Suppressor macrophage treated with lipopolysaccharide for 4 hours (primary cell): ENCODE measurements at places on chromosomes 2 and 18.

DNA sequence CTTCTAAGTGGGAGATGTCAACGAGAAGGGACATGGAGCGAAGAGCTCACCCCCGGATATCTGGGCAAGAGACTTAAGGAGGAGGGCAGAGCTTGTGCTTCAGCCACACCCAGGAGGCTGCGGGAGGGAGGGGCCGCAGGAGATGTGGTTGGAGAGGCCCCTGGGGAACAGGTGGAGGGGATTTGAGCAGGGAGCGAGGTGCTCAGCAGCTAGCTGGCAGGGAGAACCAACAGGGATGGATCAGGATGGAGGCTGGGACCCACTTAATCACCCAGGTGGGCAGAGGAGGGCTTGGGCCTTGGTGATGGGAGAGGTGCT is 78.3 kb downstream of the MBP start:
- DNase-seq, result no peak

DNA sequence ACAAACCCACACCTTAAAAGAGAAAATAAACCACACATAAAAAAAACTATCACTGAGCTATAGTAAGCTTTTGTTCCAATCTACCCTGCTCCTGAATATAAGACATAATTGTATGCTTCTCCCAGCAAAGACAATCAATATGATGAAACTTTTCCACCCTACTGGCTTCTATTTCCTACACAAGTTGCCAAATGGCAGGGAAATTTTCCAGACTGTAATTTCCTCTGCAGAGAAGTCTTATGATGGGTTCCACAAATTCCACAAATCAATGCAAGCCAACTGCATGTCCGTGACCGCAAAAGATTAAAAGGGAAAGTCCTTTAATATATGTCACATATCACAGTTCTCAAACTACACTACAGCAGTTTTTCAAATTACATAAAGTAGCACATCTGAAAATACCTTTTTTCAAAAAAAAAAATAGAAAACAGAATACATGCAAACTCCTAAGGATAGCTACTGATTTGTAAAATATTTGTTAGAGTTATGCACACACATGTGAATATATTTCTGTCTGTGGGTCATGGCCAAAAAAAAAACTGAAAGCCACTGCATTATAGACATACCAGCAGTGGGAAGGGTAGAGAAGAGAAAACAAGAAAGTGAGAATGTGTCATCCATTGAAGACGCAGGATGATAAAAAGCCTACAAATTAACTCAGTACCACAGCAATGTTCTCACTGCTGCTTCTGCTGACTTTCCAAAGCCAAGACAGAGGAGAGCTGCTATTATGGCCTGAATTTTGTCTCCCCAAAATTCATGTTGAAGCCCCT is 61.4 kb downstream of the RPL31 start:
- DNase-seq, result no peak

DNA sequence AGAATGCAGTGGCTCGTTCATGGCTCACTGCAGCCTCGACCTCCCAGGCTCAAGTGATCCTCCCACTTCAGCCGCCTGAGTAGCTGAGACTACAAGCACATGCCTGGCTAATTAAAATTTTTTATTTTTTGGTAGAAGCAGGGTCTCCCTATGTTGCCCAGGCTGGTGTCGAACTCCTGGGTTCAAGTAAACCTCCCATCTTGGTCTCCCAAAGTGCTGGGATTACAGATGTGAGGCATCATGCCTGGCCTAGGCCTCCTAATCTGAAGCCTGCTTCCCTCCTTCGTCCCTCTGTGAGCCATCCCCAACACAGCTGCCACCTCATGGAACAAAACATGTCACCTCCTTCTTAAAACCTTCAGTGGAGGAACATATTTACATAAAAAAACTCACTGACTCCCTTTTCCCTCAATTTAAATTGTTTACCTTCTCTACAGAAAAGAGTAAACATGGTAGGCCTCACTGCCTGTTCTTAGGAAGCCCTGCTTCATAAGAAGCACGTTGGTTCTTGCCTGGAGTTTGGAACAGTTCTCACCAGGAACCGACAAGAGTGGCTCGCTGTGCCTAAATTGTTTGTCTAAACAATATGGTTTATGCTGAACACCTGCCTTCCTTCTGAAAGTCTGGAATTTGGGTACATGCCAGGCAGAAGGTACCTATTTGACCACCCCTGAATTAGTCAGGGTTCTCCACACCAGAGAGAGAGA is 12.1 kb upstream of the RHOB start:
- DNase-seq, result no peak

GRCh38 chr18:69257861-69258458 is 142.7 kb upstream of the DOK6 start:
- no peak for DNase-seq

DNA sequence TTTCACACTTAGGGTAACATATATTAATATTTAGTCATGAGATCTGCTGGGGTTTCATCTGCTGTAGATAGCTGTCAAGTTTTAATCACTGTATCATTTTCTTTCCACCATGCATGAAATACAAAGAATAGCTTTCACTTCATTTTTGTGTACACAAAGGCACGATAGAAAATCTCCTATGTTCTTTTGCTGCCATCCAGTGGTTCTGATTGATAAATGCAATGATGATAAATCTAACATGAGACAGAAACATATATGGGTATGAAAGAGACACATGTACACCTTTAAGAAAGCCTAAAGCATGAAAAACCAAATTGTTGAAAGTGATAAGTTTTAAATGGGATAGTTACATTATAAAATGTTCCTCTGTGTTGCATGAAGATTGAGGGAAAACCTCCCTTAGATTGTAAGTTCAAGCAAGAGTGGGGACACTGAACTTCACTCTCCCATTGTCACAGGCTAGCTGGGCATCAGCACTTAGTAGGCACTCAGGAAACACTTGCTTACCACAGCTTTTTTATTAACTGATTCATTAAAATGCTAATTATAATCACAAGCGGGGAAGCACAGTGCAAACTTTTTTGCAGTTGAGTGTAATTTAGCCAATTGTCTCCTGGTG is 31.2 kb downstream of the C1D start:
- DNase-seq, result peak; percentile 64

DNA sequence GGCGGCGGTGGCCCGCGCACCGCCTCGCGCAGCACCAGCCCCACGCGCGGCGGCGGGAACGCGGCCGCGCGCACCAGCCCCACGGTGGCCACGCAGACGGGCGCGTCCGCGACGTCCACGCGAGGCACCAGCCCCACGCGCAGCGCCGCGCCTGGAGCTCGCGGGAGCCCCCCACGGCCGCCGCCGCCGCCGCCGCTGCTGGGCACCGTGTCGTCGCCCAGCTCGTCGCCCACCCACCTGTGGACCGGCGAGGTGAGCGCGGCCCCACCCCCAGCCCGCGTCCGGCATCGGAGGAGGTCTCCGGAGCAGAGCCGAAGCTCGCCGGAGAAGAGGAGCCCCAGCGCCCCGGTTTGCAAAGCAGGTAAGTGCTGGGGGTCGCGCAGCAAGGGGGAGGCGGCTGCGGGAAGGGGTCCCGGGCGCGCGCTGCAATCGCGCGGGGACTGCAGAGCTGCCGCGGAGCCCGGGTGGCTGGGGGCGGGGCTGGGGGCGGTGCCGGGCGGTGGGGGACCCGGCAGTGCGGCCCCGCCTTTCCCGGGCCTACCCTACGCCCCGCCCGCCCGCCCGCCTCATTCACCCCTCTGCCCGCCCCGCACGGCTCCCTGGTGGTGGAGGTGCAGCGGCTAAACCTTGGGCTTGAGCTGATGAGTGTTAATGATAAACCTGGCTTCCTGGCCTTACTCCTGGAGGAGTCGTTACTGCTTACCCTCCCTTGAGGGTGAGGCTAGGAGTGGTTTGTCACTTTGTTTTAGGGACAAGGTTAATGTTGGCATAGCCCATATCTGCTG is 851 bp downstream of the FAM117B start:
- DNase-seq, result peak; percentile 78

- no peak for DNase-seq
Observed at GRCh38 chr2:162925595-162925994, 87.0 kb upstream of the KCNH7 start.

GRCh38 chr2:219362524-219363164 is 25.1 kb downstream of the DNPEP start:
- peak; percentile 92 for DNase-seq

GRCh38 chr18:41660654-41661053 is 294.4 kb upstream of the PIK3C3 start:
- DNase-seq, result no peak

GRCh38 chr2:28869494-28870145 is 489 bp downstream of the TRMT61B start:
- peak; percentile 47 for DNase-seq
